ENCODE measurements at places on chromosomes 3 and 15.

DNA sequence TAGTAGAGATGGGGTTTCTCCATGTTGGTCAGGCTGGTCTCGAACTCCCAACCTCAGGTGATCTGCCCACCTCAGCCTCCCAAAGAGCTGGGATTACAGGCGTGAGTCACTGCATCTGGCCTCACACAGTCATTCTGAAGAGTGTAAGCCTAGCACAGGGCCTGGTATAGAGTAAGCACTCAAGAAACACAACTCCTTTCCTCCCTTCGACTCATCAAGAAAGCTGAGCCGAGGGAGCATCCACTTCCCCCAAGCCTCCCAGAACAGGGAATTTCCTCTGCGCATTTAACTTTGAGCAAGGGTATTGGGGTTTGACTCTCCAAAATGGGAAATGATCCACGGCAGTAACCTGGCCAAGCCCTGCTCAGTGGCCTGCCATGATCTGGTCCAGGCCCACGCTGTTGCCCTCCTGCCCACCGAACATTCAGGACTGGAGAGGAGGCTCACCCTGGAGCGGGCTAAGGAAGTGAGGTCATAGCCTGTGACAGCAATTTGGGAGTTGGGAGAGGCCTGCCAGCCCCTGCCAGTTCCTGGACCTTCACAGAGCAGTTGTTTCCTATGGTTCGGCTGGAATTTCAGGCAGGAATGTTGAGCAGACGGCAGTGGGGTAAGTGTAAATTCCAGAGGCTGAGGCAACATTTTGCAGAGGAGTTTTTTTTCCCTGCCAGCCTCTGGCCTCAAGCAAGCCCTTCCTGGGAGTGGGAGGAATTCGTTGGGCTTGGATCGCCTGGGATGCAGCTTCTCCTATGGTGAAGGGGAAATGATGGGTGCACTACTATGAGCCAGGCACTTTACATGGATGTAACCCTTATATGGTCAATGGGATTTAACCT, 21.2 kb upstream of the SMAD3 start:
- no peak for DNase-seq

DNA sequence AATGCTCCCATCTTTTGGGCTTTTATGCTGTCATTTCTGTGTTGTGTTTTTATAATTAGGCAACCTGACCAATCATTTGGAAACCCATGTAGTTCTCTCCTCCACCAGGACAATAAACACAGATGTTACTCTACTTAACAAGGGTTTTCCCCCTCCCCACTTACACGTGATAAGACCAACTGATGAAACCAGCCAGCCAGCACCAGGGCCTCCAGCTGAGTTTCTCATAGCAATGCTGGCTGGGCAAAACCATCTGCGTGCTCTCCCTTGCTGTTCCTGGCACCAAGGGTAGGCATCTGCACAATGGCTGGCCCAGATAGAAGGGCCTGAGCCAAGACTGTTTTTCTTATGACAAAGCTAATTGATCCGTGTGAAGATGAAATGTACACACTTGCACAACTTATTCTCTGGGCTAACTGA, 310.4 kb downstream of the PLCL2 start:
- peak; percentile 77 for DNase-seq

- DNase-seq = no peak
Observed at GRCh38 chr3:167306319-167306718, 73.8 kb downstream of the ZBBX start.

DNA sequence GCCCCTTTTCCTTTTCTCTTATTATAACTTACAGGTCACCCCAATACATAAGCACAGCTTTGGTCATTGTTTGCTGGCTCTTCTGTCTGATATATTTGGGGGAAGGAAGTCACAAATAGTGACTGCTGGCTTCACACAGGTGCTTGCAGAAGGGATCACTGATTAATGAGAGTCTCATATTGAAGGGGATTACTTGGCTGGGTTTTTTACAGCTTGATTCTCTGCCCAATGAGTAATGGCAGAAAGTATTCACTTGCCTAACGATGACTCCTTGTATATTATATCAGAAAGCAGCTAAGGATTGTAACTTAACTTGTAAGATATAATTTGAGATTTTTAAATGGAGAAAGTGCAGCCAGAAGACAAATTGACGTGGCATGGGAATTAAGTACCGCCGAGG, 119.3 kb upstream of the PFN2 start:
- DNase-seq = no peak

DNA sequence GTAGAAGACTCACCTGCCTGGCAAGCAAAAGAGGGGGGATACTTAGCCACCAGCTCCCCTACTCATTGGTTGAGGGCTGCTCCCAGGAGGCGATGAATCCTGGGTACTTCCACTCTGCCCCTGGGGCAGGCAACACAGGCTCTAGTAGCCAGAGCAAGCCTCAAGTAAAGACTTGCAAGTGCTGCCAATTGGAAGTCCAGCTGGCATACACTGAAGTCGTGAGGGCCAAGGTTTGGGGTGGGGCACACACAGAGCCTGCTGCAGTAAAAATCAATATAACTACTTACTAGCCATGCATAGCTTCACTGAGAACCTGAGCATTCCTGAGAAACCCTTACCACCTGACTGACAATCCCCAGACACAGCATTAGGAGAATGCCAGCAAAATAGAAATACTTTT, 123.0 kb upstream of the EIF1B start:
- DNase-seq = no peak

- no peak for DNase-seq
Observed at GRCh38 chr3:24149032-24149431, 203.9 kb downstream of the NR1D2 start.

DNA sequence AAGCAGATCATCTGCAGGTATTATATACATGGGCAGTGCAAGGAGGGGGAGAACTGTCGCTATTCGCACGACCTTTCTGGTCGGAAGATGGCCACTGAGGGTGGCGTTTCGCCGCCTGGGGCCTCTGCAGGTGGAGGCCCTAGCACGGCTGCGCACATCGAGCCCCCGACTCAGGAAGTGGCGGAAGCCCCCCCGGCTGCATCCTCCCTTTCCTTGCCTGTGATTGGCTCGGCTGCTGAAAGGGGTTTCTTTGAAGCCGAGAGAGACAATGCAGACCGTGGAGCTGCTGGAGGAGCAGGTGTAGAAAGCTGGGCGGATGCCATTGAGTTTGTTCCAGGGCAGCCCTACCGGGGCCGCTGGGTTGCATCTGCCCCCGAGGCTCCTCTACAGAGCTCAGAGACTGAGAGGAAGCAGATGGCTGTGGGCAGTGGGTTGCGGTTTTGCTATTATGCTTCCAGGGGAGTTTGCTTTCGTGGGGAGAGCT, 639 bp downstream of the MKRN3 start:
- DNase-seq = peak; percentile 37

DNA sequence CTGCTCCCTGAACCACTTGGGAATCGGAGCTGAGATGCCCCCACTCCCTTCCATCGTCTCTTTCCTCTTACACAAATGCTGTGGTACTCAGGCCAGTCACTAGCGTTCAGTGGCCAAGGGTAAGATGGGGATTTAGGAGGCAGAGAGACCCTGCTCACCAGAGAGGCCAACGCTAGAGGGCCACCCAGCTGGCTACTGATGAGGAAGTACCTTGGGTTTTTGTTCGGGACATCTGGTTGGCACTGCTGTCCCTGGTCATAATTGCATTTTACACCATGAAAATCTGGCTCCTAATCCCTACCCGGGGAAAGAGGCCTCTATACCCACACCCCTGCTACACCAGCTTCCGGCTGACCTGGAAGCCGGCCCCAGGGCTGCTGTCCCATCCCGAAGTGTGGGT, 7.7 kb downstream of the MAP6D1 start:
- DNase-seq = no peak

GRCh38 chr15:48983300-48983699, 19.6 kb upstream of the SHC4 start:
- DNase-seq = no peak

- DNase-seq = no peak
Observed at GRCh38 chr3:115792206-115792955, 169.1 kb downstream of the GAP43 start.

DNA sequence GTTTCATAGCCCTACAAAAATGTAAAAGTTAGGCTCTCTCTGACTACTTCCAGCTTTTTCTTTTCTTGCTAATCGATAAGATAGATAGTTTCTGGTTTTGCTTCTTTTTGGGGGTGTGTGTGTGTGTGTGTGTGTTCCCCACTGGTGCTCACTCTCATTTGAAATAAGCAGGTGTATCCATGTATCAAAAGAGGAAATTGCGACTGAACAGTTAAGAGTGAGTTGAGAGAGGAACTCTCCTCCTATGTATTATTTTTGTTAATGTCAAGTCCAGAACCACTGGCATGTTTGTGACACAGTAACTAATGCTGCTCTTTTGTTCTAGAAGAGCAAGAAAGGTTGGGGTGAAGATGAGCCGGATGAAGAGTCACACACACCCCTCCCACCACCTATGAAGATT, 96.7 kb upstream of the UMPS start:
- no peak for DNase-seq

GRCh38 chr3:173266441-173266840, 125.4 kb upstream of the SPATA16 start:
- DNase-seq = no peak

DNA sequence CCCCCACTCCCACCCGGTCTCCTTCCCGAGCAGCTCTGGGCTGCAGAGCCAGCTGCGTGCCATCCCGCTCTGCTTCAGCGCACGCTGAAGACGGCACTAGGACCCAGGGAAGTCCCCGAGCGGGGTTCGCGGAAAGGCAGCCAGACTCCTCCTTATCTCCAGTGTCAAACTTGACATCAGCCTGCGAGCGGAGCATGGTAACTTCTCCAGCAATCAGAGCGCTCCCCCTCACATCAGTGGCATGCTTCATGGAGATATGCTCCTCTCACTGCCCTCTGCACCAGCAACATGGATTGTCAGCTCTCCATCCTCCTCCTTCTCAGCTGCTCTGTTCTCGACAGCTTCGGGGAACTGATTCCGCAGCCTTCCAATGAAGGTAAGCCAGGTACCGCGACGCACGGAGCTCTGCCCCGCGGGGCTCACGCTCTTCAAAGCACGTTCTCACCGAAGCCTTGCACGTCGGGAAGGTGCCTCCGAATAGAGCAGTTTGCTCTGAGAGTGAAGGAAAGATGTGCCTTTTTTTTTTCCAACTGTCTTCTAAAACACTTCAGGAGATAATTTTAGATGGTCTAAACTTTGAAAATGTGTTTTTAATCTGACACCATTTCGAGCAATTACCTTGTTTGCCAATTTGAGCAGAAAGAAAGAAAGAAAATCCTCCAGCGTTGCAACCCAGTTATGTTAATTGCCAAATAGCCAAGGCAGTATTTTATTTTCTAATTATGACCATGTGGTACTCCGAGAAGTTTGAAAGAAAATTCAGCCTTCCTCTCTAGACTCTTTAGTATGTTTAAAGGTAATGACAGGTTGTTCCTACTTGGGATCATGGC, at the start of gene EPHA3:
Gene EPHA3, plus strand, starts transcription at position 161 of the 830 bp plus-strand sequence. Its CDS starts 128 bp downstream, at position 289.
- DNase-seq = peak; percentile 63

- DNase-seq = peak; percentile 53
Observed at GRCh38 chr15:90201130-90201943, at the start of gene SEMA4B. SEMA4B (plus strand) TSS chr15:90201330; CDS start chr15:90201579, 249 bp downstream.

- DNase-seq = no peak
Observed at GRCh38 chr3:53816425-53816824, 29.8 kb downstream of the CHDH start.

- no peak for DNase-seq
Observed at GRCh38 chr15:85044894-85045293, 63.2 kb downstream of the PDE8A start.

- no peak for DNase-seq
Observed at GRCh38 chr15:74584204-74584603, 31.4 kb upstream of the CLK3 start.

- no peak for DNase-seq
Observed at GRCh38 chr15:77033417-77033728, 37.5 kb downstream of the TSPAN3 start.

GRCh38 chr3:163071713-163072112, 1575.1 kb downstream of the OTOL1 start:
- no peak for DNase-seq

- no peak for DNase-seq
Observed at GRCh38 chr15:73915082-73915481, 11.2 kb upstream of the LOXL1 start.

GRCh38 chr15:101609742-101610610, 42.2 kb downstream of the TM2D3 start:
- DNase-seq = no peak

- no peak for DNase-seq
Observed at GRCh38 chr3:39142067-39142466, 11.3 kb downstream of the CSRNP1 start.

- no peak for DNase-seq
Observed at GRCh38 chr3:76083992-76084391, 298.6 kb upstream of the ZNF717 start.

DNA sequence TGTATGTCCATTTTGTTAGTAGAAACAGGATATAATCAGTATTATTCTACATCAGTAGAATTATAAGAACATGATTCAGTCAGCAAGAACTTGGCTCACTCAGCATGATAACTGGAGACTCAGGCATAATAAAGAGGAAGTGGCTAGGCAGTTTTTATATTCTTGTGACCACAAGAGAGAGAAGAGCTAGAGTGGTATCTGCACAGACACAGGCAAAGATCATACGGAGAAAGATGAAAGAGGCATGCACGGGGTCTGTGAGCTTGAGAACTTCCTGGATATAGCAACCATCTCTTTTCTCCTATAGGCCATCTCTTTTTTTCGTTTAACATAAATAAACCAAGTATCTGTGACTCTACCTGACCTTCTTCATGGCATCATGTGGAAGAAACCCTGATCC, 46.8 kb downstream of the MYO5A start:
- no peak for DNase-seq

DNA sequence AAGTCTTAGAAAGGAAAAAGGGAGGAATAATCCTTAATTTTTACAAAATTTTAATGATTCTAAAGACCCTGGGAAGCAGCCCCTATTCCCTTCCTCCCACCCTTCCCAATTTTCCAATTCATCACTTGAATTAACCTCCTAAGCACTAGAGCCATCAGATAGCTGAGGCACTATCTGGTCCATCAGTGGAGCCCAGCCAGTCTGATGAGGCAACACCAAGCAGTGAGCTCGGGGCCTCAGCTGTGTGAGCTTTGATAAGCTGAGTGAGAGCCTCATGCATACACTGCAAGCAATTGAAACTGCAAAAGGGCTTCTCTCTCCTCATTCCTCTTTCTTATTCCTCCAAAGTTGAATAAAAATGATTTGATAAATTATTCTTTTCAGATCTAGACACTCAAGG, 31.9 kb downstream of the TUSC7 start:
- peak; percentile 2 for DNase-seq

DNA sequence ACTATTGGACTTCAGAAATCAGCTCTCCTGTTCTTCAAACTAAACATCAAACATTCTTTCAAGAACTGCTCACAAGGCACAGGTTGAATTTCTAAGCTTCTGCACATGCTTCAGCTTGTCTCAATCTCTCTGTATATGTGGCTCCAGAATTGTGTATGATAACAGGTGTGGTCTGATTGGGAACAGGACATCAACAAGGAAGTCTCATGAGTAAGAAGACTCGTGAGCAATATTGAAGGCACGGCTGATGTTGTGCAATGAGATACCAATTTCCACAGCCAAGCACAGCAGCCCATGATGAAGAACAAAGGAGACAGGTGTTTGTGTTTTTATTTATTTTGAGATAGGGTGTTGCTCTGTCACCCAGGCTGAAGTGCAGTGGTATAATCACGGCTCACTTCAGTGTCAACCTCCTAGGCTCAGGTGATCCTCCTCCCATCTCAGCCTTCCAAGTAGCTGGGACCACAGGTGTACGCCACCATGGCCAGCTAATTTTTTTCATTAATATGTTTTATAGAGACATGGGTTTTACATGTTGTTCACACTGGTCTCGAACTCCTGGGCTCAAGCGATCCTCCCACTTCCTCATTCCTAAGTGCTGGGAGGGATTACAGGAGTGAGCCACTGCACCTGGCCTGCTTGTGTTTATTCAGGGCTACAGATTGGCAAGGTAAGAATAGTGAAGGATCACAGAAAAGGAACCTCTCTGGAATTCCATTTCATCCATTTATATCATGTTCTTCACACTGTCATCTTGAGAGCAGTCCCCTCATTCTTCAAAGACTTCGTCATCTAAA, 32.2 kb upstream of the ABHD17C start:
- DNase-seq = no peak

Data from hippocampal formation (tissue), 2 donors.